Activated CD4-positive, CD25-positive, alpha-beta regulatory T cell treated with anti-CD3 and anti-CD28 coated beads, Interleukin-2, amount 50 U/mL, for 16 hours (primary cell): ENCODE measurements at places on chromosomes 2 and 18.

DNA sequence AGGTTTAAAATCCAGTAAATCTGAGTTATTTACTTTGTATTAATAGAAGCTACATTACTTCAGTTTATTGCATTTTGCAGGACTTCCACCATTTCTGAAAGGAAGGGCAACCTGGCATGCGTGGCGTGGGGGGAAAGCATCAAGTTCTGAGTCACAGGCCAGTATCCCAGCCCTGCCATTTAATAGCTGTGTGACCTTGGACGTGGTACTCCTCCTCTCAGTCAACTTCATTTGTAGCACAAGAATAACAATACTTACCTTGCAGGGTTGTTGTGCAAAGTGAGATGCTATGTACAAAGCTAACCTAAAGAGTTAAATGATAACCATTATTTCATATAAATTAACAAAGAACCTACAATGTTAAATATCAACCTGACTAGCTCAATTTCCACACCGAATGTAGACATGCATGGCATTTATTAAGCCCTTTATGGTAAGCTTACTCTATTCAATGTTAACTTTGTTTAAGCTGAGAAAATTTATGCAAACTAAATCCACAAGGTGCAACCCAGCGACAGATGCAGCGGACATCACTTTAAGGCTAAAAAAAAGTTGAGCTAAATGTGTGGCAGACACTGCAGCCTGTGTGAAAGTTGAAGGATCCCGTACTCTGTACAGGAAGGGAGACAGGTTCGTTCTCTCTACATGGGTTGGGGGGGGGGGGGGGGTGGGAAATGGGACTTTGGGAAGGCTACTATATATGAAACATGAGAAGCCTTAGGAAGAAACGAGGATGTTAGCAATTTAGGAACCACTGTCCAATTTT is 17.2 kb upstream of the STPG4 start:
- no peak for DNase-seq

- no peak for DNase-seq
Measured at GRCh38 chr18:23784832-23785245, 95.6 kb downstream of the LAMA3 start.

GRCh38 chr2:45340318-45340717 is 270.7 kb downstream of the SRBD1 start:
- DNase-seq: no peak

GRCh38 chr2:239602290-239603282 is 201.8 kb upstream of the HDAC4 start:
- no peak for DNase-seq

DNA sequence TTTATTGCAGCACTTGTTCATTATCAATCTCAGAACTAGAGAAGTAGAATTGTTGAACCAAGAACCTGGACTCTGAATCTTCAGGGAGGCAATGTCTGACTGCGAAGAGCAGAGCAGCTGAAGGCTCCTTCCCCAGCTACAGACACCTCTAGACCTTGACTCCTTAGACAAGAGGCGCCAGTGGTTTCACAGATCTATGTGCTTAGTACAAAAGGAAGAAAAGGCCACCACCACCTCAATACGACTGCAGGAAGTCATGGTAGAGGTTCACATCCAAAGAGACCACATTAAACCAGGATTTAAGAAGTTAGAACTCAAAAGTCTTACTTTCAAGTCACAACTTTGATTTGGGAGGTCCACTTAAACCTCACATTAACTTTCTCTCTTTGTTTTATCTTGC is 158.1 kb upstream of the VRK2 start:
- DNase-seq: no peak

DNA sequence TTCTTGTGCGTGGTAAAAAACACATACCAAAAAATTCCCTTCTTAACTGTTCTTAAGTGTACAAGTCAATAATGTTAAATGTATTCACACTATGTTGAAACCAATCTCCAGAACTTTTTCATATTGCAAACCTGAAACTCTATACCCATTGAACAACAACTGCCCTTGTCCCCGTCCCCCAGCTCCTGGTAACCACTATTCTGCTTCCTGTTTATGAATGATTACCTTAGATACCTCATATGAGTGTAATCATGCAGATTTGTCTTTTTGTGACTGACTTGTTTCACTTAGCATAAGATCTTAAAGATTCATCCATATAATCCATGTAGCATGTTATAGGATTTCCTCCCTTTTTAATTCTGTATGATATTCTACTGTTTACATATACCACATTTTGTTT is 59.9 kb downstream of the NAT8 start:
- DNase-seq: no peak

DNA sequence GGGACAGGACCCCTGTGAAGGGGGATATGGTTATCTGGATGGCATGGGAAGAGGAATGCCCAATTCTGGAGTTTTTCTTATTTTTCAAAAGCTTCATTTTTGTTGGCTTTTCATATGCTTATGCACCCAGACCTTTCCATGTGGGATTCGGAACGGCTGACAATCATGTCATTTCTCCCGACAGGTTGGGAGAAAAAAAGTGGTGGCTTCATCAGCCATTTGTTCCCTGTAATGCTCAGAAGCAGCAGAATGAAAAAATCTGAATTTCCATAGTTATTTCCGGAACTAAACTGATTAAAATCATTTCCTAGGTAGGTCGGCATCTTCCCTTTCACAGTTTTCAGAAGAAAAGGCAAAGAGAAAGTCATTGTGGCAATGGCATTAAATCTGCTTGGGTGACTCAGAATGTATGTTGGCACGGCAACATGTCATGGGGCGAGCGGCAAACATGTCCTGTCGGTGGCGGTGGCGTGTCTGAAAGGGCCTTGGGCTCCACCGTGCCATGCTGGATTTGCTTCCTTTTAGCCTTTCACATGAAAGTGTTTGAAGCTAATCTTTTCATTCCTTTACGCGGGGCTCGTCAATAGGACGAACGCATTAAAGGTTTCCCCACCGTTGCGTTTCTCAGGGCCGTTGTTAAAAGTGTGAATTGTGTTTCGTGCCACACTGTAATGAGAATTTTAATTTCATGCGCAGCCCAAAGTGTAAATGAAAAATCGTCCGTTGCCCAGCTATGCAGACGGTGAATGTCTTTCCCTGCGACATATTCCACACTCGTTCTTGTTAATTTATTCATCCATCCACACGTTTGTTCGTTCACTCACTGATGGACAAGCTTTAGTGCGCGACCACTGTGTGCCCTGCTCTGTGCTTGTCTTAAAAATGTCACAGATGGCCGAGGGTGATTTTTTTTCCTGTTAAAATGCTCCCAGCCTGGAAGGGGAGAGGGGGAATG is 18.5 kb downstream of the ACKR3 start:
- DNase-seq: no peak

DNA sequence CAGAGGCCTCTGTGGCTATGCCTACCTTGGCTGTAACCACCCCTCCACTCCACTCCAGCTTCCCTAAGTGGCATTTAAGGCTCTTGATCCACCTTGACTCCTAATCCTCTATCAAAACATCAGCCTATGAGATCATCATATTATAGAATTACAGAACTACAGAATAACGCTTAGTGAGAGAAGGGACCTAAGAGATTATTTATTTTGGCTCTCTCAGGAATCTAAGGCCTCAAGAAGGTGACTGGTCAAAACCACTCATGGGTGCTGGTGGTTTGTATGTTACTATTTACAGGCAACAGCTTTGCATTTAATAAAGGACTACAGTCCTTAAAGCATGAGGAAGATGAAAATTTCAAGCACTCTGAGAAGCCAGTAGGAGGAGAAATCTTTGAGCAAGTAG is 118.8 kb downstream of the FSHR start:
- no peak for DNase-seq

DNA sequence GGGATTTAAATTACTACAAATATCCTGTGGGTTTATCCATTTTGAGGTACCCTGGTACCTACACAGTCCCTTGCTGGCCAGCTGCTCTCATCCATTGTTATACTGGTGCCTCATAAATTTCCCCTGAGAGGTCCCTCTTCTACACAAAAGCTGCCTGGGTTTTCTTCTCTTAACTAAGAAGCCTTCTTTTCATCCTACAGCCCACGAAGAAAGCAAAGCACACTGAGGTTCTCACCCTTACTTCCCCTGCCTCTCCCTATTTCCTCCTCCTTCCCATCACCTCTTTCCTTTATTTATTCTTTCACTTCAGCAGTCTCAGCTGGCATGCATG is 154.9 kb downstream of the CSRNP3 start:
- DNase-seq: no peak
